ENCODE measurements at places on chromosomes 7 and 10.

DNA sequence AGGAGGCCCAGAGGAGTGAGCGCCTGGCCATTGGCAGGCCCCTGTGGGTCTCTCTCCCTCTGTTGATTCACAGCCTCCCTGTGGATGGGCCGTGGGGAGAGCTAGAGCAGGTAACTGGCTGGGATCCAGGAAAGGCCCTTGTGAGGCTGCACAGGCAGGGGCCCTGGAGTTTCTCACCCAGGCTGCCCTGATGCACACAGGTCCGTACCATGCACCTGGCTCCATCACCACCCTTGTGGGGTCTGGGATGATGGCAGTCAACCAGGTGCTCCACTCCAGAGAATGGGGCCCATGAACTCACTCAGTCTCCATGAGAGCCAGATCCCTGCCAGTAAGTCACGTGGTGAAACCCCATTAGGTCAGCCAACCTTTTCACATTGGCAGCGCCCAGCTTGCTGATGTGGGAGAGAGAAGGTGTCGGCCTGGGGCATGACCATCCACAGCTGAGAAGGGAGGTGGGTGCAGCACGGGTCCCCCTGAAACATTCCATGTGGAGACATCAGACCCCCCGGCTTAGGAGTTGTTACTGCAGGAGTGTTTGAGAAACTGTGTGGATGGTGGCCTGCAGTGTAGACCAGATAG, 320.8 kb downstream of the ADARB2 start:
- DNase-seq: no peak

DNA sequence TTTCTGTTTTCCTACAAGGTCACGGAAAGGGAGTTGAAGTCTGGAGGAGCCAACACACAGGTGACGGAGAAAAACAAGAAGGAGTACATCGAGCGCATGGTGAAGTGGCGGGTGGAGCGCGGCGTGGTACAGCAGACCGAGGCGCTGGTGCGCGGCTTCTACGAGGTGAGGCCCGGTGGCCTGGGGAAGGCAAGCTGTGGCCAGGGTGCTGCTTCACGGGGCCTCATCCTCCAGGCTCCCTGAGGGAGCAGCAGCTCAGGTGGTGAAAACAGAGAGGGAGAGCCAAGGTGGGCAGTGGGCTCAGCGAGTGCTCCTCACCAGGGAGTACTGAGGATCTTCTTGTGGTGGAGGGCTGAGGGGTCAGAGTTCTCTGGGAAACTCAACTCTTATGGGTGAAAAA, 32.5 kb upstream of the STK17A start:
- no peak for DNase-seq

DNA sequence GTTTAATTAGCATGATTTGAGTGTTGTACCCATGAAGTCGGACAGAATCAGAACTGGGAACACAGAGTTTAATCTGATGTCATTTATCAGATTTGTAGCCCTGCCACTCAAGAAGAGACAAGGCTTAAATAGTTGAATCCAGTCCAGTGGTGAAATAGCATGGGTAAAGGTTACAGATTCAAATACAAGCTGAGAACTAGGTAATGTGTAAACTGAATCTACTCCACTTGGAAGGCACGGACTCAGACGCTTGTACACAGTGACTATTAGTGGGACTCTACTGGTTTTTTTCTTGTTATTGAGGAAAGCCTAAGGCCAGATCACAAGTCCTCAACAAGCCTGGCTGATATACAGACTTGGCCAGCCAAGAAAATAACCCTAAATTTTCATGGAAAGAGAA, 142.9 kb downstream of the CTTNBP2 start:
- DNase-seq: no peak

DNA sequence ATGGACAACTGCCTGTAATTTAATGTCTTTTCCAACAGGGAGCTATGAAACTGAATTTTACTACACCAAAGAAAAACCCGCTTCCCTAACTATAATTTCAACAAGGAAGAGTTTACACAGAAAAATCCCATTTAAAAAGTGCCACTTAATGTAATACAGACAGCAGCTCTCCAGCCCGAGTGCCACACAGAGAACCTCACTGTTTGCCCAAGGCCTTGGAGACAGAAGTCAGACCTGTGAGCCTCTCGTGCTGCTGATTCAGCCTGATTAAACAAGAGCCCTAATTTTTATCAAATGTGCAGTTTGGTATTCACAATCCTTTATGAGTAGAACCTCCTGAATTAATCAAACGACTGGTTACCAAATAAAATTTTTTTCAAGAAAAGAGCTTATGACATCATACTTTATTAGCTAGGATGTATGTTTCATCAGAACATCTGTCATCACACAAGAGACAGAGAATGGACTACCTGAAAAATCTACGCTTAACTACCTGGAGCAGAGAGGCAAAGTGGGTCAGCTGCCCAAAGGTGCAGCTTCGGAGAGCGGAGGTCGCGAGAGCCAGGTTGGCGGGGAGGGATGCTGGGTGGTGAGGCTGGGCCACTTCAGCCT, 543.6 kb downstream of the SDK1 start:
- no peak for DNase-seq

- no peak for DNase-seq
These were observed 54.3 kb downstream of the PODXL start for GRCh38 chr7:131501930-131502685.
